ENCODE measurements at places on chromosomes 11 and 22.
A peak's percentile ranks its signal among the peaks of the same experiment; 100 is the strongest.

DNA sequence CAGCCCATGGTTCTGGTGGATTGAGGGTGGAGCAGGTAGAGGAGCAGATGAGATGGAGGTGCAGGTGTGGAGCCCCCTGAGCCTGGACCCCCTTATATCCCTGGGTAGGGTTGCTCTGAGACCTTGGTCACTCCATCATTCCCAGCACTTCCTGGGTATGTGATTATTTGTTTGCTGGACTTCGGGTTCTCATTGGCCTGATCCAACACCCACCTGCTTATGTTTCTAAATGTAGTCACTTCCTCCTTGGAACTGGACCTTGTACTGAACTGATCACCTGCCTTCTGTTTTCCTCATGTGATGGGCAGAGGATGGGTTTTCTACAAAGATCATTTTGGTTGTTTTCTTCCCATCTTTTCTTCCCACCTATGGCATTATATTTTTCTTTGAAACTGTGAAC is at the start of gene KRTAP5-4:
KRTAP5-4 (minus strand) TSS at position 53 of the 400 bp plus-strand sequence; CDS start at position 8, 45 bp downstream.
- no peak for DNase-seq

DNA sequence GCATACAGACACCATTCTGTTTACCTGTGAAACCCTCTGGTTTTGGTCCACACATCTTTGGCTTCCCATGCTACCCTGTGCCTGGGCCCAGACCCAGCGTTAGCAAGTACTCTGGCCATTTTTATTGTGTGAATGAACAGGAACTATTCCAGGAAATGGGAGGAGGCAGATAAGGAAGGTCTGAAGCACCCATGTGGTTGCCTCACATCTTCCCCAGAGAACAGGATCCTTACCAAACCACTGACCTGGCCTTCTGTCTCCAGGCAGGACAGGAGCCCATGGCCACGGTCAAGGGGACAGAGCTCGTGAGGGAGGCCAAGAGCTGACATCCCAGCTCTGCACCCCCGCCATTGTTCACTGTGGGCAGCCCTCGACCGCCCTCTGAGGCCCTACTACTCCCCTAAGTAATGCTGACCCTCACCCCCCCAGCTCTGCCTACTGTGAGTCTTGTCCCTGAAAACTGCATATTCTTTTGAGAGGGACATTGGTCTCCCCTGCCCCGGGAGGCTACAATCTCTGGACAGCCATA is 97.7 kb upstream of the TP53I11 start:
- DNase-seq, result no peak

DNA sequence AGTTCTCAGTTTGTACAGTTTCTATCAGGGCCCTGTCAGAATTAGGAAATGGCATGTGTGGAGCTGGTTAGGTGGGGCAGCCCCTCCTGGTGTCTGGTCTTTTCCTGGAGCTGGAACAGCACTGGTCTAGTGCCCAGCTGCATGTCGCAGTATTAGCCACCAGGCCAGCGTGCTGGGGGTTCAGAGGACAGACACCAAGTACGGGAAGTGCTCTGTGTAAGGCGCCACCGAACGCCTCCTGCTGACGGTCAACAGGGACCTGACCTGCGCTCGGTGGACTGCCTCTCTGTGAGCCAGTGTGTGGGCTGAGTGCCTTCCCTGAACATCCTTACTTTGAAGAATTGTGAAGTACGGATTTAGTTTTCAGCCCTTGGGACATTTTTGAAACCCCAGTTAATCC is 33.9 kb downstream of the AP2A2 start:
- no peak for DNase-seq

DNA sequence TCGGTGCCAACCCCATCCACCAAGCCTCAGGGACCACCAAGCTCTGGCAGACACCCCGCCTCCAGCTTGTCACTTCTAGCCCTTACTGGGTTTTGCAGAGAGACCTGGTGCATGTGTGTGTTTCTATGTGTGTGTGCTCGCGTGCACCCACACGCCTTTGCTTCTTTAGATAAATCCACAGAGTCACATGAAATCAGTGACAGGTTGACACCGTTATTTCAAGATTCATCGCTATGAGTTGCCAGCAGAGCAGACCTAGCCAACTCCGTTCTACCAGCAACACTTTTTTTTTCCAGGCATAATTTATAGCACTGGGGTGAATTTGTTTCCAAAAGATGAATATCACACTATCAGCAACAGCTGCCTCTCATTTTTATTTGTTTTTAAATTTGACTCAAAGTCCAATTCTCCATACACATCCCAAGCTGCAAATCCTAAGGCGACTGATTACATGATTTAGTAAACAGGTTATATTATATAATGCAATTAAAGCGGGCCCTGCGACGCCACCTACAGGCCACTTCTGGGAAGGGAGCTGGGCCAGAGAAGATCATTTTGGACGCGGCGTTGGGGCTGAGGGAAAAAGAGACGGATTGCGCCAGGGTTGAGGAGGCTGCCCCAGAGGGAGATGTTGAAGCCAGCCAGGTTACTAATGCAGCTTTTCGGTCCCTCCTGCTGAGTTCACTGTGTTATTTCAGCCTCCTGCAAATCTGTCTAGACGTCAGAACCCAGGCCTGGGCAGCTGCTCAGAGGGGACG is 150.5 kb downstream of the FEZ1 start:
- peak; percentile 1 for DNase-seq

DNA sequence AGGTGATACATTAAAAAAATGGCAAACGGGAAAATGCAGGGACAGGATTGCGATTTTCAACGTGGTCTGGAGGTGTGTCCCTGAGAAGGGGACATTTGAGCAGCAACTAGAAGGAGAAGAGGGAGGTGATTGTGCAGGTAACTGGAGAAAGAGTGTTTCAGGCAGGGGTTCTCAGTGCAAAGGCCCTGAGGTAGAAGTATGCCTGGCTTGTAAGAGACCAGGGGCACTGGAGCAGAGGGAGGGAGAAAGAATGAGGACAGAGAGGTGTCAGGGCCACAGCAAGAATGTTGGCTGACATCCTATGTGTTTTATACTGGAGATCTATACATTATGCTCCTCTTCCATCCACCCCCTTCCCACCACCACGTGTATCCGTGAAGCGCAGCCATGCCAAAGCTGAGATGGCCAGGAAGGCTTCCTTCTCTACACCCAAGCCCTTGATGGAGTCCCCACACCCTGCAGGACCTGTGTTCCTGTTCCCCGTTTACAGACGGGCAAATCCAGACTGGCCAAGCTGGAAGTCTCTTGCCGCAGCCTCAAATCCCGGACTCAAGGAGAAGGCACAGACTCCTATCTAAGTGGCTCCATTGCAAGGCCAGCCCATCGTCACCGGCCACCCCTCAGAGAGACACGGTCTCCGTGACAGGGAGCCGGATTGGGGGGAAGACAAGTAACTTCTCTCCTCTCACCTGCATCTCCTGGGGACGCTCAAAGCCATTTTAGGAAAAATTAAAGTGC is 416.1 kb downstream of the MN1 start:
- DNase-seq, result no peak

DNA sequence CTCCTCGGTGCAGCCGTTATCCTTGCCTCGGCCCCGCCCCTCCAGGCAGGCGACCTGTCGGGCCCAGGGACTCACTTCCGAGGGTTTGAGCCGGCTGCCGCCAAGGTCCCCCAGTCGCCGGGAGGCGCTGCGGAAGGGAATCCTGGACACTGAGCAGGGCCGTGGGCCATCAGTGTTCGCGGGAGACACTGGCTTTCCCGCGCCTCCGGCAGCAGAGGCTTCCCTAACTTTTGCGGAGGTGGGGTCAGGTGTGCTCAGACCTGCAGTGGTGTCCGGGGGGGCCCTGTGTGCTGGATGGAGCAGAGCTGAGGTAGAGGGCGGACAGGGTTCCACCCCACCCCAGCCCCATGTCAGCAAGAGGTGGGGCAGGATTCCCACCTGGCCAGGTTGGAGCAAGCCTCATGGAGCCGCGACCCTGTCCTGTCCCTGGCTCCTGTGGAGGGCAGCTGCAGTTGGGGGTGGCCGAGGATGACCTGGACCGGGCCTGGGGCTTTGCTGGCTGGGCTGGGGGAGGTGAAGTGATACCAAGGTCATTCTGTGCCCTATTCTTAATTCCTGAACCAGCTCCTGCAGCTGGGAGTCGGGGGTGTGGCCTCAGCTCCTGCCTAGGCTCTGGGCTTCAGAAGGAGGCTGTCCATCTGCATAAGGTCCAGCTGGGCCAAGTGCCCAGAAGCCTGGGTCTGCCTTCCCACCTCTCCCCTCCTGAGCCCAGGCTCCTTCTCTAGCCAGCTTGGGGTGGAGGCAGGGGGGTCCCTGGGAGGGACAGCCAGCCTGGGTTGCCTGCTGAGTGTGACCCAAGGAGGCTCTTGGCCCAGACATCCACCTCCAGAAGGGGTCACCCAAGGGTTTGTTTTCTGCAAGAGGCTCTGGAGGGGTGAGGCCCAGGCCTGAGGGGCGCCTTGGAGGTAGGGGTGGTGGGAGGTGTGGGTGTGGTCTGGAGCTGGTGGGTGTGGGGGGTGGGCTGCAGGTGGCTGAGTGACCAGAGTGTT is 8.4 kb downstream of the TSPAN4 start:
- no peak for DNase-seq

DNA sequence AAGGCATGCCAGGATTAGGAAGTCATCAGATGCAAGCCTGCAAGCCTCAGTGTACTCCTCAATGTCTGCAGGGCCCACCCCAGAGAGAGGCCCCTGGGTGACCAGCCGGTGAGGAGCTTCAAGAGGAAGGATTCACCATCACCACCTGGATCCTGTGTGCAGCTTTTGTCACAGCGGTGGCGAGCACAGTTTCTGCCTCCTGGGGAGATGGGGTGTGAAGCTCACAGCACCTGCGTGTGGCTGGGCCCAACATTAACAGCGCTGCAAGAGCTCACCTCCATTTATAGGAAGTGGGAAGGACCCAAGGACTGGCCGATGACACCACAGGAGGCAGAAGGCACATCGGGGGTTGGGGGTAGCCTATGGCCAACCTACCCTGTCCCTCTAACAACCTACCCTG is 235.3 kb downstream of the CTTN start:
- no peak for DNase-seq

DNA sequence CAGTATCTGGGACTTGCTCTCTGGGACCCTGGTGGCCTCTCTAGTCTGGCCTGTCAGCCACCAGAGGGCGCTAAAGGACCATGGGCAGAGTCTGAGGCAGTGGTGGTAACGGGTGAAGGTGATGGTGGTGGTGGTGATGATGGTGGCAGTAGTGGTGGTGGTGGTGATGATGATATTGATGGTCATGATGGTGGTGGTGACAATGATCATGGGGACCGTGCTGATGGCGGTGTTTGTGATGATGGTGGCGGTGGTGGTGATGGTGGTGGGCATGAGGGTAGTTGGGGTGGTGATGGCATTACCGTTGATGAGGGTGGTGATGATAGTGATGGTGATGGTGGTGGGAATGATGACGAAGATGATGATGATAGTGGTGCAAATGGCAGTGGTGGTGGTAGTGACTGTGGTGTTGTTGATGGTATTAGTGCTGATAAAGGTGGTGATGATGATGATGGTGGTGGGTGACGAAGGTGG is 16.0 kb downstream of the TRPM5 start:
- no peak for DNase-seq

GRCh38 chr11:15806217-15806616 is 550.1 kb downstream of the SOX6 start:
- no peak for DNase-seq

DNA sequence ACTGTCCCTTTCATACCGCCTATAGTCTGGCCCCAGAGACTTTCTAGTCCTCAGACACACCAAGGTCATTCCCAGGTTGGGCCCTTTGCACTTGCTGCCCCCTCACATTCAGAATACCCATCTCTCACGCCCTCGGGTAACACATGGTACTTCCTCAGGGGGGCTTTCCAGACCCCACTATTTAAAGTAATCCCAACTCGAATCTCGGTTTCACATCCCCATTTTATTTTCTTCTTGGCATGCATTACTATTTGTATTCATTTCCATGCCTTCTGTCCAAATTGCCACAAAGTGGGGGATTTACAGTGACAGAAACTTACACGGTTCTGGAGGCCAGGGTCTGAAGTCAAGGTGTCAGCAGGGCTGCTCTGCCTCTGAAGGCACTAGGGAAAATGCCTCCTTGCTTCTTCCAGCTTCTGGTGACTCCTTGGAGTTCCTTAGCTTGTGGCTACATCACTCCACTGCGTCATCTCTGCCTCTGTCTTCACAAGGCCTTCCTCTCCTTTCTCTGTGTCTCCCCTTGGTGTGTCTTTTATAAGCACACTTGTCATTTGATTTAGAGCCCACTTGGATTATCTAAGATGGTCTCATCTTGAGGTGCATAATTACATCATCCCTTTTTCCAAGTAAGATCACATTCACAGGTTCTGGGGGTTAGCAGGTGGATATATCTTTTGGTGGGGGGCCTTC is 15.1 kb downstream of the RCN1 start:
- DNase-seq, result no peak

DNA sequence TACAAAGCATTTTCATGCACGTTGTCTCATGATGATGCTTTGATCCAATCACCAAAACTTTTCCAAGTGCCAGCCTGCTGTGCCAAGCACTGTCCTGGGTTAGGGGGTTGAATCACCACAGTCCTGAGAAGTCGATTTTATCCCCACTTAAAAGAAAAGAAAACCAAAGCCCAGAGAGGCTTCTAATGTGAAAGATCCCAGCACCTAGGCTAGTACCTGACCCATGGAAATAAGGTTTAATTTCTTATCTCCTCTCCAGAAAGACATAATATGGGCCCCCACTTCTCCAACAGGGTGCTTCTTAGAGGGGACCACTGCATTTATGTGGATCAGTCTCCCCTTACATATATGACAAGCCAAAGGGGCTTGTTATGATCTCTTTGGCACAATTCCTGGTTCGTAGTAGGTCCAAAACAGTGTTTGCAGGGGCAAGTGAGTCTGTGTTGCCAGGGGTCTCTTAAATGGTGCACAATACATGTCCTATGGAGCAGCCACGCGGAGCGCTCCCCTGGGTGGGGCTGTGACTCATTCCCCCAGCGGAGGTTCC is 1.9 kb upstream of the BCL9L start:
- DNase-seq, result no peak

GRCh38 chr11:86249307-86250098 is 5.0 kb downstream of the EED start:
- no peak for DNase-seq
